ENCODE measurements at places on chromosomes 1 and 21. TPM values are rescaled to one million over a fixed set of nuclear protein-coding genes. Genes with fewer than 3 reads are reported as not detected.
A peak's percentile ranks its signal among the peaks of the same experiment; 100 is the strongest.

- peaks cover 21% of the 10 kb centered on the region for H3K36me3 ChIP-seq
- H3K4me1 ChIP-seq, result peaks cover 81% of the 10 kb centered on the region
- no peaks in the 10 kb centered on the region for H3K27me3 ChIP-seq
Measured at GRCh38 chr1:21935393-21935804, 1.7 kb downstream of the HSPG2 start.

DNA sequence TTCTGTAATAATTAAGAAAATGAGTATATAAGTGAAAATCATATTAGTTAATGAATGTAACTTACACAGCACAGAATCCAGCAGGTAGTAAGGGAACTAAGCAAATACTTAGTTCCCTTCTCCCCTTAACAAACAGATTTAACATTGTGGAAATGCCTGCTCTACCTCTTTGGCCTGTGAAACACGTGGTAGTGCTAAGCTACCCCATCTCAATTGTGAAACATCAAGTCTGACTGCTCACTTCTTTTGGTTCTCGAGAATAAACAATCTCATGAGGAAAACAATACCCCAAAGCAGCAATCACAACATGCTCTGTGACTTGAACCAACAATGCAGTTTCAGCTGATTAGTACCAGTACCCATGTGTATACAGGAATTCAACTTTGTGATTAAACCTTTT, 4.7 kb downstream of the MYSM1 start:
- no peaks in the 10 kb centered on the region for H3K27me3 ChIP-seq
- no peak overlapping the region for H3K27ac ChIP-seq
- H3K36me3 ChIP-seq, result peaks cover 34% of the 10 kb centered on the region
- no peak for DNase-seq
- no peak overlapping the region for H3K4me3 ChIP-seq

GRCh38 chr1:57072401-57073110, 106.7 kb upstream of the C8B start:
- H3K36me3 ChIP-seq, result no peaks in the 10 kb centered on the region
- no peaks in the 10 kb centered on the region for H3K4me1 ChIP-seq
- peak overlapping the region; percentile 59 for H3K4me3 ChIP-seq
- no peak for DNase-seq
- peaks cover 8% of the 10 kb centered on the region for H3K27me3 ChIP-seq
- H3K27ac ChIP-seq, result no peak overlapping the region

DNA sequence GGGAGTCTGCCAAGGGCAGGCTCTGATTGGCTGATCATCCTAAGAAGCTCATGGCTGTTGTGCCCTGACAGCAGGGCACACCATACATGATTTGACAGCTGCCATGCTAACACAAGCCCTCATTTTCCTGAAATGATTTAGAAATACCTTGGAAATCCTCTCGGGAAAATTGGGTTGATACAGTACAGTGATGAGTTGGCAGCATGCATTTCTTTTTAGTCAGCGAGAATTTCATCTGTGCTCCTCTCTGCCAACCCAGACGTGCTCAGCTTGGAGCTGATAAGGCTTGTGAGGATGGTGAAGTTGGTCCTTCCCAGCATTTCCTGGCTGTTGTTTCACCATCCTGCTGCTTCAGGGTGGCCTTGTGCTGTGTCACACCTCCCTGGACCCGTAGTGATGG, 22.6 kb upstream of the KCNQ4 start:
- peaks cover 27% of the 10 kb centered on the region for H3K36me3 ChIP-seq
- DNase-seq, result peak; percentile 23
- no peaks in the 10 kb centered on the region for H3K27me3 ChIP-seq
- H3K4me1 ChIP-seq, result peaks cover 18% of the 10 kb centered on the region
- no peak overlapping the region for H3K4me3 ChIP-seq
- no peak overlapping the region for H3K27ac ChIP-seq

The VWA5B1 gene
- total RNA-seq, result not detected

DNA sequence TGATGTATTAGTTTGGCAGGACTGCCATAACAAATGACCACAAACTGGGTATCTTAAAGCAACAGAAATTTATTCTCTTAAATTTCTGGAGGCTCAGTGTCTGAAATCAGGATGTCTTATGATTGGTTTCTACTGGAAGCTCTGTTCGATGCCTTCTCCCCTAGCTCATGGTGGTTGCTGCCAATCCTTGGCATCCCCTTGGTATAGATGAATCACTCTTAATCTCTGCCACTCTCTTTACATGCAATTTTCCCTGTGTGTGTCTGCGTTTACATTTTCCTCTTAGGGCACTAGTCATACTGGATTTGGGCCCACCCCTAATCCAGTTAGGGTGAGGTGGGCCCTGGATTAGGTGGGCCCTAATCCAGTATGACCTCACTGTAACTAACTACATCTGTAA, 54.7 kb upstream of the MPC2 start:
- no peak overlapping the region for H3K4me3 ChIP-seq
- H3K4me1 ChIP-seq, result peaks cover 23% of the 10 kb centered on the region
- DNase-seq, result no peak
- H3K27ac ChIP-seq, result no peak overlapping the region
- peaks cover under 1% of the 10 kb centered on the region for H3K27me3 ChIP-seq

The CXADR gene
- total RNA-seq, result 0.23 TPM
